ENCODE measurements at places on chromosomes 2 and 18.

DNA sequence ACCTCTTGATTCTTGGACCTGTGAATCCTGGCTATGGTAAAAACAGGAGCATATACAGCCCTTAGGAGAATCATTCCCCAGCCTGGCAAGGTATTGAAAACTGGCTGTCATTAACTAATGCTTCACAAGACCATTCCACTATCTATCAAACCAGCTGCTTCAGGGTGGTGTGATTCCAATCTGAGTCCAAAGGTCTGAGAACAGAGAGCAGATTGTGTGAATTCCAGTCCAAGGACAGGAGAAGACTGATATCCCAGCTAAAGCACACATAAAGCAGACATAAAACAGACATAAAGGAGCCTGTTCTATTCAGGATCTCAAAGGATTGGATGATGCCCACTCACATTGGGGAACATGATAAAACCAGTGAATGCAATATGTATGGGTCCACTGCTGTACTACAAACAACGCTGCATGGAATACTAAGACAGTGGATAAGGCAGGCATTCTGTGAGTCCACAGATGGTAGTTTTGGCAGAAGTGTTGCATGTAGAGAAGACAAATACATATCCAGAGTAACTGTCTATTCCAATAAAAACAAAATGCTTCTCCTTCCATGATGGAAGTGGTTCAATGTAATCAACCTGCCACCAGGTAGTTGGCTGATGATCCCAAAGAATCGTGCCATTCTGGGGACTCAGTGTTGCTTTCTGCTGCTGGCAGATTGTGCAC lies 363.9 kb downstream of the KCNJ3 start:
- DNase-seq = no peak

DNA sequence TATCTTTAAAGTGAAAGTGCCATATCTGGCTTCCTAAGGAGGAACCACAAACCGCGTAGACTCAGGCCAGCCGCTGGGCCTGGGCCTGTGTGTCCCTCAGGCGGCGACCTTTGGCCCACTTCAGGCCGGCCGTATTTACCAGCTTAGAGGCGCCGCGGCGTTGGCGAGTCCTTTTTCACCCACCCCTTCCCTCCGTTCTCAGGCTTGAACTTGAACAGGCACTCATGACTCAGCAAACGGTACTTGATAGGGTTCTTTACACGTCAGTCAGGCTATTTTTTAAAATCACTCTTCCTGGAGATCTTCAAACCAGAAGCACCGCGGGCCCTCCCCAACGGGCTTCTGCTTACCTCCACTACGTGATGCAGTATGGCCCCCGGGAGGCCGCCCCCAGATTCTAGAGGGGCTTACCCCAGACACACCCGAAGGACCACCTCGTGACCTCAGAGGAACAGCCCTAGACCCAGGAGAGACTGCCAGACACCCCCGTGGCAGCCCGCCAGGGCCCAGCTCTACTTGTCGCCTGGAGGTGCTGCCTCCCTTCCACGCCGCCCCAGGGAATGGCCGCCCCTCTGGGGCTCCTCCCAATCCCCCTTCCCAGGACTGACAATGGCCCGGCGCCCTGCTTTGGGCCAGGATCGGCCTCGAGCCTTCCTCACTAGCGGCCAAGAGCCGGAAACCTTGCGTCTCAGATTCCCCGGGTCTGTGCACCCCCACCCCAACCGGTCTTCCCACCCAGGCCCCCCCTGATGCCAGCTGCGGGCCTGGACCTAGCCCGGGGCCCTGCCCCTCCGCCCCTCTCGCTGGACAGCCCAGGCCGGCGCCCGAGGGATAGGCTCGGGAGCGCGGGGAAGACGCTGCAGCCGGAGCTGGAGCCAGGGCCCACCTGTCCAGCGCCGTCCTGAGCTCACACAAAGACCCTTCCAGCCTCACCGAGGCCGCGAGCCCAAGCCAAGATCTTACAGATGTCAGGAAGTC lies 33.8 kb upstream of the IMPA2 start:
- DNase-seq = no peak

GRCh38 chr2:210072493-210072892 lies 70.1 kb downstream of the RPE start:
- no peak for DNase-seq

- DNase-seq = no peak
These were observed 232.0 kb downstream of the SH3BP4 start for GRCh38 chr2:235183786-235184185.

GRCh38 chr2:58235984-58236383 lies 5.1 kb downstream of the FANCL start:
- DNase-seq = no peak

DNA sequence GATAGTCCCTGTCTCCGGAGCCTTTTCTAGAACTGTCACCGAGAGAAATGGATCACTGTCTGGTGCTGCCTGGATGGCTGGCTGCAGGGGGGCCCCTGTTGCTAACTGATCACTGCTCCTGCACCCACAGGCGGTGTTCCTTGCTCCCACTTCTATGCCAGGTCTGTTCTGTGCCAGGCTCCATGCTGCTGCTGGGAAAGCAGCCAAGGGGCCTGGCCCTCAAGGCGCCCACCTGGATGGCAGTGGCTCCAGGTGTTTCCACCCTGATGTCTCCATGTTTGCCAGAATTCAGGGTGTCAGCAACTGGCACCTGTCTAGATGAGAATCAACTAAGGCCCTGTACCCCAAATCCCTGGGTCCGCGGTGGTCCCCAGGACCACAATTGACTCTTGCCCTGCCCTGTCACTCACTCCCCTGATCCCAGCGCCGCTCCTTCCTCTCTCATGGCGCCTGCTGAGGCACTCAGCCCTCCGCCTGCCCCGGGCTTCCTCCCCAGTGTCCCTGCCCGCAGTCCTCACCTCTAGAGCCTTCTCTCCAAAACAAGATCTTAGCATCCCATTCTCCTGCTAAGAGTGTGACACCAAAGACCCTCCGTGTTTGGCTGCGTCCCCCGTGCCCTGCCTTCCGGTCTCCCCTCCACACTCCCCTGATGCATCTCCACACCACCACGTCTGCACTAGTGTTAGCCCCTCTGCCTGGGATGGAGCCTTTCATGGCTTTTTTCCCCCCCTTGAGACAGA lies 72.5 kb upstream of the OTOF start:
- no peak for DNase-seq

GRCh38 chr2:100033976-100034375 lies 108.4 kb downstream of the AFF3 start:
- no peak for DNase-seq

DNA sequence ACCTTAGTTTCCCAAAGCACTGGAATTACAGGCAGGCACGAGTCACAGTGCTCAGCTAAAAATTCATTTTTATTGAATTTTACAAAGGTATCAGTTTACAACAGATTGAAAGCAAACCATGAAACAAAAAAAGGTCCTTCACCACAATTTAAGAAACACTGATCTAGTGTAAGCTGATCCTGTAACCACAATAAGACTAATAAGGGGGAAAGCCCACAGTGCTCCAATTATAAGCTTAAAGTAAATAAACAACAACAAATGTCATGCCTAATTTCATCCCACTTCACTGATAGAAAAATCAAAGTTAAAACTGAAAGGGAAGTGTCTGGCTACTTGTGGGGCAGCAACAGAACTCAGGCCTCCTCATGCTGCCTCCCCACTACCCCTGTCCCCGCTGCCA lies 49.2 kb downstream of the ICA1L start:
- DNase-seq = no peak

- no peak for DNase-seq
These were observed 17.6 kb downstream of the LGALSL start for GRCh38 chr2:64471600-64471999.

- no peak for DNase-seq
These were observed 2.0 kb upstream of the MYT1L start for GRCh38 chr2:2333076-2333475.

DNA sequence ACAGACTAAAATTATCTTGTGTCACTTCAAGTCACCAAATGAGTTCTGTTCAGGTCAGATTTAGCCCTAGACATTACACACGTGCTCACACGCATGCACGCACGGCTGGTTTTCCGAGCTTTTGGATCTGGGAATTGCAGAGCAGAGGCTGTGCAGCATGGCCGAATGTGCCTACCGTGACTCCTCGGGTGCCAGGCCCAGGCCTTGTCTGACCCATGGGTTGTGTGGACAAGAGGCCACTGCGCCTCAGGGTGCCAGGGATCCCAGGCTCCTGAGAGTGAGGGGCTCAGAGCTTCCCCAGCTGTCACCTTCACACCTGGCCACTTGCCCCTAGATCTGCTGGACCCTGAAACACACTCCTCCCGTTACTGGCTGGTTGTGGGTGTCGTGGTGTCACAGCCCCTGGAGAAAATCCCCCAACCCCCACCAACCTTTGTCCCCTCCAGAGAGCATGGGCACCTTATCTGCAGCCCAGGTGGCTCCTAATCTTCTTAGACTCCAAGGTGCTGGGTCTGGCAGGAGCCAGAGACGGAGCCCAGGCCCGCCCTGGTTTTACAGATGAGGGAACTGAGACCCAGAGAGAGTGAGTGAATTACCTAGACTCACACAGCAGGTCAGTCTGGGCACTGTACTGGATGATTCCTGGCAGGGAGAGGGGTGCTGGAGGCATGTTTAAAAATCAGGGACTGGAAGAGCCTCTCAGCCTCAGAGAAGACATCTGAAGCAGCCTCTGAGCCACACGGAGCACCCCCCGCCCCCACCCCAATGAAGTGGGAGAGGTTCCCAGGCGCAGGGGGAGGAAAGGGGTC lies 56.8 kb downstream of the ATOH8 start:
- no peak for DNase-seq

DNA sequence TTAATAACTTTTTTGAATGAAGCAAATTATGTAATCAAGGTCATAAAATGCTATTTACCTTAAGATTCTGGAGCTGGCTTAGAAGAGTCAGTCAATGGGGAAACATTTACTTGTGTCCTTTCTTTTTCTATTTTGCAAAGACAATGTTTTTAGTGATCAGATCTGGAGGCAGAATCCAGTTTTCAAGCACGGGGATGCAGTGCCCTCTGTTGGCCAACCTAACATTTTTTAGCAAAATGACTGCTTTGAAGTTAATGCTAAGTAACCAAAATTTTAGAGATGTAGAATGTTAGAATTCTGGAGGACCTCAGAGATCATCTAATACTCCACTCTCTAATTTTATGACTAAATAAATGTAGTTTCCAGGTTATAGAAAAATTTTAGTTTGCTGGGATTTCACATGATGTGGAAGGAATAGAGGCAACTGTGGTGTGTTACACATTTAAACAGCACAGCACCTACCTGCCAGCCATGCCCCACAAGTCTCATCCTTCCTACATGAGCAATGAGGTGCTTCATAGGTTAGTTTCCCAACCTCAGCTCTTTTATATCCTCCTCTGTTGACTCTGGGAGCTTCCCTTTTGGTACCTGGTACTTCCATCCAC lies 23.6 kb upstream of the SLC9A4 start:
- DNase-seq = no peak

DNA sequence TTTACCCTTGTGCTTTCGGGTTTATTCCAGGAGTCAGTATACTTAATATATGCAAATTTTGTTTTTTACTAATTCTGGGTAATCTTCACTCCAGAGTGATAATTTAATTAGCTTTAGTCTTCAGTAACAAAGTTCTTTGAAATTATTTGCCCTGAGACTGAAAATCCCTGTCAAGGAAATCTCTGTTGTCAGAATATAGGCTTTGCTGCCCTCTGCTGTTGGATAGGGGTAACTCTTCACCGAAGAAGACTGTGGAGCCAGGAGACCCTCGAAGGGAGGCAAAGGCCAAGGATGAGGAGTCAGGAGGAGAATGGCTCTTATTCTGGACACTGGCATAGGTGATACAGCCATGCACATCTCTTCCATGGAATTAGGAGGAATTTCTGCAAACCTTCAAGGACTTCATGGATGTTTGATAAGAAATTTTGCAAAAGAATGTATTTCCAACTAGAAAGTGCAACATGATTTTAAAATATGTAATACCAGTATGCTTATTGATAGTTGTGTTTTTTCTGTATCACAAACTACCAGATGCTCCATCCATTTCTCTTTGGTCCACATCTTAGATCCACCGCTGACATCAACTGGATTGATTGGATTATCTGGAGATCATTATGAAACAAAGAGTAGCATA lies 182.3 kb downstream of the RDH14 start:
- no peak for DNase-seq

DNA sequence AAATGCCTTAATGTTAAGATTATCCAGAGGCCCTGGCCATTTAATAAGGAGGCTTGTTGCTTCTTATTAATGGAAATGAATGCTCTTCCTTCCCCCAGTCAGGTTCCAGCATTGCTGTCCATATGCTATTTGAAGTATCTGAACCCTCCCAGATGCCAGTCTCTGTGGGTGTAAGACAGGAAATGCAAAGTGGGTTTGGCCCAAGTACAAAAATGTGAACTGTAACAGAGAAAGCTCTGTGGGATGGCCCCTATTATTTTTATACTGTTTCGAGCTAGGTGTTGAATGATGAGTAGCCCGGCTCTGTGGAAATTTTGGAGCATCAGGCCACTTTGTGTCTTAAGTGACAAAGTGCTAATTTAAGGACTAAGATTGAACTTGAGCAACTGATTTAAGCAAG lies 141.0 kb downstream of the UXS1 start:
- DNase-seq = no peak

DNA sequence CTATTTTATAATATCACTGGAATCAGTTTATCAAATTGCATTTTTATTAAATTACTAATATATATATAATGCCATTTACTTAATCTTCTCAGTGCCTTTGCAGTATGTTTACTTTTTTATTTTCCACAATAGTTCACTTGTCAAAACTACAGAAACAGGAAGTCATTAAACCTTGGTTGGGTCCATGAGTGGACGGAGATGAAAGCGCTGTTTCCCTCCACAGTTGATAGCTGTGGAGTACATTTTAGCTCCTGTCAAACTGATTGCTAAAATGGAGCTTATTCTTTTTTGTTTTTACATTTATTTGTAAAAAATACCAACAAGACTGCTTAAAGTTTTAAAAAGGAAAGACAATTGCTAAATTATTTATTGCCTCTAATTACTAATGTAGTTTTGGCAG lies 19.2 kb downstream of the MFF start:
- DNase-seq = no peak

DNA sequence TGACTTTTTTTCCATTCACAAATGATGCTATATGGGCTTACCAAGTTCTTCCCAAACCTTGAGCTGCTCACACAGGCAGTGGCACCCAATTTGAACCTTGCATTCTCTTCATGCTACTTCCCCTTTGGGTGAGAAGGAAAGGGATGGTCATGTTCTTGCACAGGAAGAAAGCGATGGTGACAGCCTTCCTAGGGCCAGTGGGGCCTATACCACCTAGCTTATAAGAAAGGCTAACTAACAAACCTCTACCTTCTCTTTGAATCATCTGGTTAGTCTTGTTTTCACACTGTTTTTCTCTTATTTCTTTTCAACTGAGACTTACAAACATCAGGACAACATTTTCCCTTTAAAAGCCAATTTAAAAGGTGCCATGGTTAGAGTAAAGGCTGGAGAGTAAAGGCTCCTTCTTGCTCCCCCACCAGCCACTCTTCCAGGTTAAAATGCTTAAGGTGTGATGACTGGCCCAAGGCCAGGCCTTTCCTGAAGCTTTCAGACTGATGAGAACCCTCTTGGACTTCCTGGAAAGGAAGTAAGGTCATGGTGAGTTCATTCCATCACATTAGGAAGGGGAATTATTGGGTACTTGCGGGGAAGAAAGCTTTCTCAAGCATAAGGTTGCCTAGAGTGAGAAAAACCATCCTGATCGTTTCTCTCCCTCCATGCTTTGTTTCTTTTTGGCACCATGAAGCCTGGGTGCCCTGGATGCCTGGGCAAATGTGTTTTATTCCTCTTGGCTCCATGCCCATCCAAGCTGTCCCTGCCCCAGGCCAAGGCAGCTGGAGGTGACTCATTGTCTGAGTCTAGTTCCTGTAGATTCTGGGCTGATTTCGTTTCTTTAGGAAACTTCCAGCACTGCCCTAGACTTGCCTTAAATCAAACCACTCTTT lies 41.4 kb upstream of the ITGB6 start:
- DNase-seq = no peak

GRCh38 chr2:219045937-219046550 lies 4.7 kb upstream of the CFAP65 start:
- no peak for DNase-seq

GRCh38 chr18:48951448-48952286 lies 902 bp upstream of the SMAD7 start:
- no peak for DNase-seq

Data from NCI-H187 treated with DMSO at 0.1 percent for 48 hours (cell line).